Activated CD4-positive, CD25-positive, alpha-beta regulatory T cell treated with anti-CD3 and anti-CD28 coated beads, Interleukin-2, amount 50 U/mL, for 72 hours (primary cell): ENCODE measurements at places on chromosomes 7 and 10.

GRCh38 chr7:6056616-6057015, 25.4 kb downstream of the ANKRD61 start:
- no peak for DNase-seq

- DNase-seq = no peak
Observed at GRCh38 chr7:106347229-106347833, 62.5 kb upstream of the NAMPT start.

- DNase-seq = no peak
Observed at GRCh38 chr7:17560516-17560915, 262.1 kb downstream of the AHR start.

- no peak for DNase-seq
Observed at GRCh38 chr7:949021-949934, 5.2 kb downstream of the ADAP1 start.

DNA sequence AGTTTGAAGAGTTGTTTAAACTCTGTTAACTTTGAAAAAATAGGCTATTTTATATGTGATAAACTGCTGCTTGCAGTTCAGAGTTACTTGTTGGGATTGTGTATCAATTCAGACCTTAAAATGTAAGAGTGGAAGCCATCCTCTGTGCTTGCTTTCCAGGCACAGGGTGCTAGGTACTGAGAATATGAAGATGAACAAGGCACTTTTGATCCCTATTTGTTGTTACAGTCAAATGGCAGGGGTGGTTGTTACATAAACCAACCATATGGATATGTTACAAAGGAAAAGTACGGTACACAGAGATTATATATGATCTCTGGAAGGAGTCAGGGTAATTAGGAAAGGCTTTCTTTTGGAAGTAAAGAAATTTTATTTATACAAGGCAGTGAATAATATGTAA, 63.8 kb downstream of the REEP3 start:
- no peak for DNase-seq

- DNase-seq = no peak
Observed at GRCh38 chr7:37698276-37698675, 14.7 kb downstream of the GPR141 start.

- DNase-seq = no peak
Observed at GRCh38 chr10:3605882-3606281, 179.1 kb downstream of the KLF6 start.

DNA sequence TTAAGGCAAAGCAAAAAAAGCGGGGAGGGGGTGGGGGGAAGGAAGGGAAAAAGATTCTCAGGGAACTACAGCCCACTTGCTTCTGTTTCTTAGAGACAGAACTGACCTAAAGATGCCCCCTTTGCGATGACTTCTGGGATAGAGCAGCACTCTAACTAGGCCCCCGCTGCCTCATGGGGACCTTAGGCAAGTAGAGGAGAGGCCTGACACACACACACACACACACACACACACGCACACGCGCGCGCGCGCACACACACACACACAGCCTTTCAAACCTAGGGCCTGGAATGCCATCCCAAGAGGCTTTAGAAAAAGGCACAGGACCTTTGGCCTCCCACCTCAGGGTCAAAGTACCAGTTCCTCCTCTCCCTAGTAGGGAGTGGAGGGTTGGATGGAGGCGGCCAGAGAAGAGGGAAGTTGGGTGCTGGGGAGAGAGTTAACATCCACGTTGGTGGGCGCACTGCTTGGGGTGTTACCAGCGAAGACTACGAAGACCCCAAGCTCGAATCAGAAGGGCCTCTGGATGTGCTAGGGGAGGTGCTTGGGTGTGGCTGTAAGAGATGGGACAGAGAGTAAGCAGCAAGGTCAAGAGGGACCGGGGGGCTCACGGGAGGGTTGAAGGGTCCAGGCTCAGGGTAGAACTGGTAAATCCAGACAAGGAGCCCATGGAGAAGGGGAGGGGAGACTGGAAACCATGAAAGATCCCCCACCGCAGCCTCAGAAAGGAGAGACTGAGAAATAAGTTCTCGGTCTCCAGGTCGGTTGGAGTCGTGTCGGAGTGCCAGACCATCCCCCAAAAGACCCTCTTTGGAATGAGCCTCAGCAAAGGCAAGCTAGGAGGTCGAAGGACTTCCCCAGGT, 1.2 kb upstream of the COL1A2 start:
- DNase-seq = no peak

DNA sequence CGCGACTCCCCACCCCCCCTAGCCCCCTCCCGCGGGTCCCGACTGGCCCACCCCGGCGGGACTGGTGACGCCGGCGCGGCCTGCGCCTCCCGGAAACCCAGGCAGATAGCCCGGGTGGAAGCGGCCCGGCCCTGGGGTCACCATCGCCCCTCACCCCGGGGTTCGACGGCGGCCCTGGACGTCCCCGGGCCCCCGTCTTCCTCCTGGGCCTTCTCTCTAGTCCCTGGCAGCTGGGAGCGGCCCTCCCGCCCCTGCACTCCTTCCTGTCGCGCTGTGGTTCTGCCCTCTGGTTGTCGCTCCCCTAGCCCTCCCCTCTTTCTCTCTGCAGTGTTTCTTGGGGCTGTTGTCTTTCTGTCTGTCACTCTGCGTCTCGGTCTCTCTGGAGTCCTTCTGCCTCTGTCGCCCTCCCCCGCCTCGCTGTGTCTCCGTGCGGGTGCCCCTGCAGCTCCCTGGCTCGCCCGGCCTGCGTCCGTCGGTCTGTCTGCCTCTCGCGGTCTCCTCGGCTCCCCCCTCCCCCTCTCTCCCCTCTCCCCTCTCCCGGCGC, 90.5 kb upstream of the PAX2 start:
- no peak for DNase-seq

- DNase-seq = no peak
Observed at GRCh38 chr7:12729112-12729511, 41.7 kb downstream of the ARL4A start.

DNA sequence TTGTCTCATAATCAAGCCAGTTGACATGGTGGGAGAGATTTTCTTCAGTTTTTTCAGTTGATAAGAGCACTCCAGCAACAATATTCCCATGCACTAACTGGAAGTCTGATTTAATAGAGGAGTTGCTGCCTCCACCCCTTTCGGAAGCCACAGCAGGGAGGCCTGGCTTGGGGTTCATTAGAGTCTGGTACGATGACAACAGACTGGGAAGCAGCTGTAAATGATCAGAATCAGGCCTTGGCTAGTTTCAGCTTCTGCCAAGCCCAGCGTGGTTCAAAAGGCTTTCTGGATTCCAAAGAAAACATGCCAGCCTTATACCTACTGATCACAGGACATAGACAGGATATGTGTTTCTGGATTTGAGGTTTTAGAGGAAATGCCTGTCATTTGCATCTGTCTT, 274.0 kb downstream of the CSTF2T start:
- DNase-seq = no peak

- DNase-seq = no peak
Observed at GRCh38 chr10:132585732-132586722, 48.4 kb downstream of the INPP5A start.
